ENCODE measurements at places on chromosomes 7 and 10.

DNA sequence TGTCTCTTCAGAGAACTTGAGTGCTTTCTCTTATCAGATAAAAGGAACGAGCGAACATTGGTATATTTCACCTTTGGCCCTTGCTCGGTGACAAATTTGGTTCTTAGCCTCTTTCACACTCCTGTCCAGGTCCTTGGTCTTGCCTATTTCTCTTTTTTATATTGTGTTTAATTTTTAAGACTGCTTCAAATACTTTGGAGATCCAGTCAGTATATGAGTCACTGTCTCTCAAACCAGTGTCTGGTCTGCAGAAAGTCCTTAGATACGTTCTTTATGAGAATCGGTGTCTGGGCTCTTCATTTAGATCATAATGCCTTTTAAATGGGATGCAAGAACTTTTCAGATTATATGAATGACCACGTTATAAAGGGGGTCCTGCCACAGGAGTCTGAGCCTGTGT lies 55.0 kb downstream of the PIK3AP1 start:
- DNase-seq = no peak

DNA sequence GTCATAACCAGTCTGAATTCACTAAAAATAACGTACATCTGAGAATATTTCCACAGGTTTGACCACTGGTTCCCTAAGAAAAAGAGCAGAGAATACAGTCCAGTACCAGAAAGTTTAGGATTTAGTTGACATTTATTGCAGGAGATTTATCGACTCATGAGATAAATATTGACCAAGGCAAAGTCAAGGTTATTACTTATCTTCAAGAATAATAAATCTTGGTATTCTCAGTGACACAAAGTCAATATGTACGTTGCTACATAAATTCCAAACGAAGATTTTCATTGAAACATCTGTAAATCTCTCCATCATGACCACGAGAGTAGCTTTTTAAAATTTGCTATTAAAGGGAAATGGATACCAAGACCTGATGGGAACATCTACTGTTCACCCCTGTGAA lies 39.4 kb upstream of the GRB10 start:
- no peak for DNase-seq

DNA sequence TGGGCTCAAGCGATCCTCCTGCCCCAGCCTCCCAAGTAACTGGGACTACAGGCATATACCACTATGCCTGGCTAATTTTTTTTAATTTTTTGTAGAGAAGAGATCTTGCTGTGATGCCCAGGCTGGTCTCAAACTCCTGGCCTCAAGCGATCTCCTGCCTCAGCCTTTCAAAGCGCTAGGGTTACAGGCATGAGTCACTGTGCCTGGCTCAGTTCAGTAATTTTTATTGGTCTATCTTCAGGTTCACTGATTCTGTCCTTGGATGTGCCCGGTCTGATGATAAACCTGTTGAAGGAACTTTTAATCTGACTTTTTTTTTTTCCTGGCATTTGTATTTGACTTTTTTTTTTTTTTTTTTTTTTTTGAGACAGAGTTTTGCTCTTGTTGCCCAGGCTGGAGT lies 40.1 kb upstream of the STRIP2 start:
- no peak for DNase-seq

DNA sequence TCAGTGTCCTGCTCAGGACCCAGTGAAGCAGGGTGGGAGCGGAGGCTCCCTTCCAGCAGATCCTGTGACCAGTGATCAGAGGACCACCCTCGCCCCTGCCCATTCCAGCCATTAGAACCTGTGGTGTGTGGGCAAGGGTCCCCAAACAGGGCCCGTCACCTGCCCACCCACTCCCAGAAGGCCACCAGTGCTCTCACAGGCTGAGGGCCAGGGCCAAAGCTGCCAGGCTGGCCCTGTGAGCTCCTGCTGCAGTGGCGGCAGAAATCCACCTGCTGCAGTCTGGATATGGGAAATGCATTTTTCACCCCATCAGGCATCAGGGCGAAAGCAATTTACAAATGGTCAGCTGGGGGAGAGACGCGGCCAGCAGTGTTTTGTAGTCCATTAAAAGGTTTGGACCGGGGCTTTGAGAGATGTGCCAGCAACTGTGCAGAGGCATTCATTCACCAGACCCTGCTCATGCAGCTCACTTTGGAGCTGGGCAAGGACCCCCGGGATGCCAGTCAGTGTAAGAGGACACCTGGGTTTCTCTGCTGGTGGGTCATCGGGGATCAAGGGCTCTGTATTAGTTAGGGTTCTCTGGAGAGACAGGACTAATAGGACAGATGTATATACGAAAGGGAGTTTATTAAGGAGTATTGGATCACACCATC lies 75.2 kb upstream of the PRLHR start:
- DNase-seq = no peak

- no peak for DNase-seq
Measured at GRCh38 chr10:21445163-21445562, 80.3 kb downstream of the SKIDA1 start.

DNA sequence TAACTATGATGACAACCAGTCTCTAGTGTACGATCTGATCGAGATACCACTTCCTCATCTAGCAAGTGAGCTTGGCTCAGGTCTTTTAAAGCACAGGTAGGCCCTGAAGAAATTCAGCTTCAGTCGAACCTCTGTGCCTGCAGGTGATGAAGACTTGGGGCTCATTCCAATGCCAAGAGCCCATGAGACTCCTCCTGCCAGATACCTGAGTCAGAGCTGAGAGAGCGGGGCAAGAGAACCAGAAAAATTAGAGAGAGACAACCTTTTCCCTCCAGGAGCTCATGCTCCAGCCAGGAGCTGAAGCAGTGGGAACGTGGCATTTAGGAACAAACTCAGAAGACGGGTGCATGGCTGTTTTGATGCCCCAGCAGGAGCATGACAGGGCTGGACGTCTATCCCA lies 232.7 kb downstream of the FANK1 start:
- DNase-seq = no peak

- no peak for DNase-seq
Measured at GRCh38 chr7:105321754-105322455, 66.8 kb downstream of the SRPK2 start.

DNA sequence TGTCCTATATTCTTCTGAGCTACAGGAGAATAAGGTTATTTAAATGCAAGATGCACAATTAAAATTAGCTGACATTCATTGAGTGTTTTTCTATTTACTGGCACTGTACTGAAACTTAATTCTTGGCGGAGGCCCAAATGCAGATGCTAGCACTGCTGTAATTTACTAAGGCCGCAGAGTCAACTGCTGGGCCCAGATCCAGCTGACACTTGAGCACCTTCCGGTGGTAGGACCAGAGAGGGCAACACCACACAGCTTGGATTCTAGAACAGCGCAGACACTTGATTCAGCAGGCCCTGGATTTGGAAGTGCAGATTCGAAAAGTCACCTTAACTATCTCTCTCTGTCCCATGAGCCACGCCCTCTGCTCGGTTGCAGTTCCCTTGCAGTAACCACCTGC lies 228.6 kb upstream of the TMEM72 start:
- no peak for DNase-seq

DNA sequence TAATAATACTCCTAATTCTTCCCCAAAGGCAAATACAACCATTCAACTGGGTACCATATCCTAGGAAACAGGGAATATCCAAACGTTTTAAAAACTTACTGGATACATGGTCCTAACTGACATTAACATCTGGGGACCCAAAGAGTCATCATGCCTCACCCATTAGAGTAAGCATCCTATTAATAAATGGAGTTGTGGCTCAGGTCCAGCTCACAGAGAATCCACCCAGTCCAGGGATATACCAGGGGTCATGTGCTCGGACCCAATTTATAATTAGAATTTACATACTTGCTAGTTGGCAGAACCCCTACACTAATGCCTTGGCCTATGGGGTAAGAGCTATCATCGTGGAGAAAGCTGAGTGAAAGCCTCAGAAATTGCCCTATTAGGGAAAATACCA lies 670.0 kb downstream of the XPNPEP1 start:
- DNase-seq = no peak

- no peak for DNase-seq
Measured at GRCh38 chr7:131008840-131009711, 275.1 kb upstream of the KLF14 start.

DNA sequence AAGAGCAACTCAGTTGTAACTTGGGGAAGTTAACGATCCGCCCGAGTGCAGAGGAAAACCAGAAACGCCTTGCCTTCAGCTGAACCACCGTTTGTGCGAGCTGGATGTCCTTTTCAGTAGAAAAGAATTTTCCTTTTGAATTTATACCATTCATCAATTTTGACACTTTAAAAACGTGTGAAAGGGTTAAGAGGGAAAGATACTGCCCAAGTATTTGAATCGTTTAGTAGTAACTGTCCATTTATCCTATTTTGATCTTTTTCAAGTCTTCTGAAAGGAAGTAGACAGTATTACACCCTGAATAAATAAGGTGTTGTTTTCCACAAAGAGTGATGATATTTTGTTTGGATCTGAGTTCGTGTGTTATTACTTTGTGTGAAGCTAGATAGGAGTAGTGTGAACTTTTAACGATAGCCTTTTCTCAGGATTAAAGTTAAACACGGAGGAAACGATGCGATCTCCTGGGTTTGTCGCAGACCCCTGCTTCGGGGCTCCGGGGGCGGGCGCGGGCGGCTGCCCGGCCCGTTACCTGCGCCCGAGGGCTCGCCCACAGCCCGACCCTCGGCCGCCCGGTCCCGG lies 830 bp upstream of the BMI1 start:
- no peak for DNase-seq

DNA sequence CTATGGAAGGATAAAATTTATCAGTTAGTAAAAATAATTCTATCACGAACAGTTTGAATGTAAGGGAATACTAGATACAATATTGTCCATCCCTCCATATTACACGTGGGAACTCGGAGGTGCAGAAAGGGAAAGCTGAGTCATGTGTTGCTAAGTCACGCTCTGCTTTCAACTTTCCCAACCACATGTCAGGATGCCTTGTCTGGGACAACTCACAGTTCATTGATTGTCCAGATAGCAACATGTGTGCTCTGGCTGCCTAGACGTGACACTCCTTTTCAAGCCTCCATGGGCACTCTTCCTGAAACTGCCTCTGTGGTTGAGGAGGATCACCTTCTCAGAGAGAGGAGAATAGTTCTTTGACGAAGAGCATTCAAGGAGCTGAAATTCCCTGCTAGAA lies 808.1 kb downstream of the GRID1 start:
- DNase-seq = no peak

GRCh38 chr10:32793033-32793432 lies 165.0 kb downstream of the ITGB1 start:
- no peak for DNase-seq

GRCh38 chr7:159094919-159095915 lies 49.5 kb downstream of the VIPR2 start:
- DNase-seq = no peak

DNA sequence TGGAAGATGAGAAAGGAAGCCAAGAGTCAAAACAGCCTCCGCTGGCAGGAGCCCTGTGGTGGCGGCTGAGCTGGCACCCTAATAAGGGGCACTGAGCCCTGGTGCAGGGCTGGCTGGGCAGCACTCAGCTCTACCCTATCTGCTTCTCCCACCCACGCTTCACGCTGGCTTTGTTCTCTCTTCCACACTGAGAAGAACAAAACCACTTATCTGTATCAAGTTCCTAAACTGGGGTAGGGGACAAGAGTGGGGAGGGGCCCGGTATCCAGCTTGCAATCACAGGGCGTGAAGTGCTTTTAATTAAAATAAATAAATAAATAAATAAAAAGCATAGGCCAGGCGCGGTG lies 52.1 kb downstream of the FAM53B start:
- no peak for DNase-seq

GRCh38 chr7:66807736-66808135 lies 67.2 kb downstream of the RABGEF1 start:
- no peak for DNase-seq

DNA sequence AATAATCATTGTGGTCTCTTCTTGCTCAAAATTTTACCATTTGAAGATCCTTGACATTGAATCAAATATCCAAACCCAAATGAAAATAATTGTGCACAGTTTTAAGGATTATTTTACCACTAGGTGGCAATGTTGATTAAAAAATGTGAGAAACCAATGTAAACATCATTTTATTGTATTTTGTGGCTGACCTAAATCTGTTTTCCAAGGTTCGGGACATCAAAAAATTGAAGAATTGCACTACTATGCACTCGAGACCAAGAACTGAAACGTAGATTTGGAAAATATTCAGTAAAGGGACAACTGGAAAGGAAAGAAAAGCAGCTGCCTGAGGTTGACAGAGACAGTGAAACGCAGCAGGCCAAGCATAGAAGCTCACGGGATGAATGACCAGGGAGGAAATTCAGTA lies 259.3 kb downstream of the SNX13 start:
- DNase-seq = no peak

Measured in stimulated activated CD4-positive, alpha-beta T cell treated with anti-CD3 and anti-CD28 coated beads, Interleukin-1b, Interleukin-23, amount 100 ng/mL, for 1 hour (primary cell).